CD4-positive, alpha-beta T cell (primary cell): ENCODE measurements at places on chromosomes 4 and X.

GRCh38 chrX:34578237-34578636 is 78.8 kb downstream of the TMEM47 start:
- DNase-seq: no peak

DNA sequence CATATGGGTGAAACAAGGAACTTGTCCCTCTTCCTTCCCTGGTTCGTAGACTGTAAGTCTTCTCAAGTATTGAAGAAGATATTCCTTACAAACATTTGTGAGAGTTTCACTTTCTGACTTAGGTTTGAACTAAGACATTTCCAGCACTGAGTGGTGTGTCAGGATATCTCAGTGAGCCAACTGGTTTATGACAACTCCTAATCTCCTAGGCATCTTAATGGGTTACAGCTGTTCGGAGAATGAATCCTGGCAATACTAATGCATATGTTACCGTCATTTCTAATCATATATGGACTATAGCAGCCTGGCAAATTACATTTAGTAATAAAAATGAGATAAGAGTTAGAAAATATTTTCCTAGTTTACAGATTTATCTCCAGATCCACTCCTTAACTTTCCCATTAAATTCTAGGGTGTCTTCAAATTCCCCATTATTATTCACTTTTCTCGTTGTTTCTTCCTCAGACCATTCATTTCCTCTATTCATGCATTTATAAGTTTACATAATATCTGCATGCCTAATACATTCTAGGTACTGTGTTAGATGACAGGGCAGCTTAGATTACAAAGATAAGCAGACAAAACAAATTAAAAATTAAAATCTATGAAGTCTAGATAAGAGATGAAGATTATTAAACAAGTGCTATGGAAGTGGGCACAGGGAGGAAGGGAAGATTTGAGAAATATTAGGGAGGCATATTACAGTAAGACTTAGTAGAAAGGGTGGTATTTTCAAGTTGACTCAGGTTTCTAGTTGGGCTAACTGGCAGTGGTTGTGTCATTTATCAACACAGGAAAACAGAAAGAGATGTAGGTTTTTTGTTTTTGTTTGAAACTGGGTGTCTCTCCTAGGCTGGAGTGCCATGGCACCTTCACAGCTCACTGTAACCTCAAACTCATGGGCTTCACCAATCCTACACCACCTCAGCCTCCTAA is 173.9 kb downstream of the WDFY3 start:
- no peak for DNase-seq

DNA sequence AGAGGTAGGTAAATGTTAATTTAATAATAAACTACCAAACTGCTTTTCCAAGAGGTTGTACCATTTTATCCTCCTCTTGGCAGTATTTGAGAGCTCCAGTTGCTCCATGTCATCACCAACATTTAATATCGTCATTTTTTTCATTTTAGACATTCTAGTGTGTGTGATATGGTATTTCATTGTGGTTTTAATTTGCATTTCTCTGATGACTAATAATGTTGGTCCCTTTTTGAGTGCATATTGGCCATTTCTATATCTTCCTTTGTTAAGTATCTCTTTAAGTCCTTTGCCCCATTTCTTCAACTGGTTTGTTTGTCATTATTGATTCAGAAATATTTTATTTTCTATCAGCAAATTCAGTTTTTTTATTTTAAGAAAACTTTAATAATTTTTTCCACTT is 88.8 kb downstream of the MAPK10 start:
- DNase-seq: no peak

DNA sequence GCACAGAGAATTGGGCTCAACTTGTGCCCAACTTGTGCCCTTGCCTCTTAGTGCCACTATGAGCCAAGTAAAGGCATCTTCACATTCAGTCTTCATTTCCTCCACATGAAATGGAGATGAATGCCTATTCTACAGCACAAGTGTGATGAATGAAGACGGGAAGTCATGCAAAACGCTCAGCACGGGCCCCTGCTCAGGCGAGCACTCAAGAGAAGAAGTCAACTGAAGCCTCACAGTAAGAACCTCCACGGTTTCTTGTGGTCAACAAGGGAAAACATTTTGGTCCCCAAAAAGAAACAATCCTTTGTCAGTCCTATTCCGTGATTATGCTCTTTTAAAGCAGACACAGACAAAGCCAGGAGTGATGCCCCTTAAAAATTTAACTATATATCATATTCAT is 87.0 kb downstream of the IRF2 start:
- DNase-seq: no peak

DNA sequence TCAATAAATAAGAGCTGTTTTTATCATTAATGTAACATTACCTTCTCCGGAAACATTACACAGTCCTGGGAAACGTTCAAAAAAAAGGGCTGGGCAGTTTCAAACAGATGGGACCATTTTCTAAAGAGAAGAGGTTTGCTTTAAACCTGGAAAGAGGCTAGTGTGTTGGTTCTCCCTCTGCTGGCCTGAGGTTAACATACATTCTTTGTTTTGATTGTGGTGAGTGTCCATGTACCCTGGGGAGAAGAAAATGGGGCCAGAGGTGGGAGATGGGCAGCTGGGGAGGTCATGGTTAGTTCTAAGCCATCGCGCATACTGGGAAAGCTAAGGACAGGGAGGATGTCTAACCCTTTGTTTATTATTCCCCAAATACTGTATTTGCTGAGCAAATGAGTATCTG is 194.7 kb downstream of the CPEB2 start:
- DNase-seq: no peak

DNA sequence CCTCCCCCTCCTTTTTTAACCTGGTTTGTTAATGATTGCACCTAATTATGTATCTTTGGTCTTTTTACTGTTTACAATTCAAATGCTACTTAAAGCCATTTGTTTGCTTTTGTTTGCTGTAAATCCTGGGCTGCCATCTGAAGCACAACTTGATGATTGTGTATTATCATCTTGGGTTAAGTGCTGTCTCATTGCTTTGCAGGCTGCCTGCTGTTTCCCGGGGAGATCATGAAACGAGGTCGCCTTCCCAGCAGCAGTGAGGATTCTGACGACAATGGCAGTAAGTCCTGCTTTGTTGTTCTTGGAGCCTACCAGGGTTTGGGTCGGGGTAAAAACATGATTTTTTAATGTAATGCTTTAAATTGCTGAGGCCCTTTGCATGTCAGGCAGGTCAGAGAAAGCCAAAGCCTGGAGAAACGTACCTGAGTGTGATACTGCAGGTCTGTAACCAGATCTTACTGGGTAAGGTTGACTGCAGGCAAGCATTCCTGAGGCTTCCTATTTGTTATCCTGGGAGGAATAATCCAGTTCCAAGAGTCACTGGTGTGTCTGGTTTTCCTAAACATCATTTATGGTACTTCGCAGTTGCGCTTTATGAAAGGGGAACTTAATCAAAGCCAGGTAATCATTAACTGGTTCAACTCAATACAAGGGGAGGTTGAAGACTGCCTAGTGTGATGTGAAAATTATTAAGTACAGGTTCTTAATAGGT is 22.2 kb downstream of the JADE1 start:
- no peak for DNase-seq

GRCh38 chr4:11842620-11843263 is 414.0 kb upstream of the HS3ST1 start:
- no peak for DNase-seq

- no peak for DNase-seq
Observed at GRCh38 chrX:16319929-16320328, 152.6 kb downstream of the MAGEB17 start.

DNA sequence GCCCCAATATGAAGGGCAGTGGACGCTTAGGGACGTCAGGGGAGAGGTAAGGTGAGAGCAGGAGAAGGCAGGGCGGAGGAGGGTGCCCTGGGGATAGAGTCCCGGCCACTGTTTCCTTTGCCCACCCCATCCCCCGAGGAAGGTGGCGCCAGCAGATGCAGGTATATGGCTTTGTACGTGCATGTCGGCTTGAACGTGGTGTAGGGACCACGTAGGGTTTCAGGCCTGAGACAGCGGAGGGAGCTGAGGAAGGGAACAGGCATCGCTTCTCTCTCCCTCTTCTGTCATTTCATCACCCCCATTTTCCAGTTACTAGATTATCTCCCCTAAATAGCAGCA is 97.9 kb downstream of the PHKA2 start:
- DNase-seq: no peak

GRCh38 chr4:17468619-17469221 is 43.2 kb downstream of the QDPR start:
- DNase-seq: no peak

- DNase-seq: no peak
Observed at GRCh38 chr4:88857588-88857987, 160.0 kb upstream of the NAP1L5 start.

GRCh38 chr4:41299486-41299885 is 42.8 kb downstream of the UCHL1 start:
- no peak for DNase-seq

DNA sequence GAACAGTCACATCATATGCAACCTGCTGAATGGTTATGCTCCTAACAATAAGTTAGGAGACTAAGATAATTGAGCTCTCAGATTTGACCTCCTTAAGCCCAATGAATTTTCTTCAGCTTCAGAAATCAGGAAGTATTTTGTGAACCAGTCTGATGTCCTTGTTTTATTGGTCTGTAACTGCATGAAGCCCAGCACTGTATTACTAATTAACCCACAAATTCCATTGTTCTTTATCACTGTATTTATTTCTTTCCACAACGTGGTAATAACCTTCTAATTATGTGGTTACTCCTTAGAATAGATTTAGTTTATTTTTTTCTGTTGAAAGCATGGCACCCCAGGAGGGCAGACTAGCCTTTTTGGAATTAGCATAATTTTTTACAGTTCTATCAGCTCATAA is 3.9 kb upstream of the MFAP3L start:
- no peak for DNase-seq

DNA sequence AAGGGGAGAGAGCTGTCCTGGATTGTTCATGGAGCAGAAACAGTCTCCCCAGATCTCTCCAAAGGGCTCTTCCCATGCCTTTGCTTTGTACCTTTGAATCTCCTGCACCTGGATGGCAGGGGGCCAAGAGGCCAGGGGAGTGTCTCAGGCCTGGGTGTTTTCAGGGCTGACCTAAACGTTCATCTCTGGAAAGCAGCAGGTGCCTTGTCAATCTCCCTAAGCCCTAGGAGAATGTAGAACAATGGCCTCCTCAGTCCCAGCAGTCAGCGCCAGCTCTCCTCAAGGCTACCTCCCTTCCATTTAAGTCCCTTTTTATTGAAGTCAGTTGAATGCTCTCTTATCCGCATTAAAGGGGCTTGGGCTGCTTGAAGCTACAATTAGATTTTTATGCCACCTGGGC is 31.2 kb upstream of the NSUN7 start:
- DNase-seq: no peak

- no peak for DNase-seq
Observed at GRCh38 chrX:48580662-48581061, 6.4 kb downstream of the RBM3 start.

GRCh38 chr4:124862261-124862660 is 149.7 kb upstream of the ANKRD50 start:
- DNase-seq: no peak

DNA sequence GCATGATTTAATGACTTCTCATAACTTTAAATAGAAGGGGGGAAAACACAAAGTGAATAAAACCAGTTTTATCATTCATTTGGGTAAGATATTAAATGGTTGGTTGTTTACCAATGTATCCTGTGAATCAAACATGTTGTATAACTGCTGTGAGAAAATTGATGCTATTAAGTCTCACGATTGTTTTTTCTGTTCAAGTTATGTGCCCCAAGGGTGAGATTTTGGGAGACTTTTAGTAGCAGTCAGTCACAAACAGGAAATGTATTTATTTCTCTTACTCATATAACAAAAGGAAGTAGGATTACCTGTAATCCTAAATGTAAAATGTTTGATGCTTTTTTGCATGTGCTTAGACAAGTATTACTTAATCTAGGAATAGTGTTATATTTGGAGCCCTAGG is 39.2 kb downstream of the MTHFD2L start:
- DNase-seq: no peak

GRCh38 chrX:42695800-42696358 is 82.1 kb downstream of the PPP1R2C start:
- DNase-seq: no peak

GRCh38 chr4:109588176-109588575 is 28.1 kb downstream of the MCUB start:
- DNase-seq: peak; percentile 20

DNA sequence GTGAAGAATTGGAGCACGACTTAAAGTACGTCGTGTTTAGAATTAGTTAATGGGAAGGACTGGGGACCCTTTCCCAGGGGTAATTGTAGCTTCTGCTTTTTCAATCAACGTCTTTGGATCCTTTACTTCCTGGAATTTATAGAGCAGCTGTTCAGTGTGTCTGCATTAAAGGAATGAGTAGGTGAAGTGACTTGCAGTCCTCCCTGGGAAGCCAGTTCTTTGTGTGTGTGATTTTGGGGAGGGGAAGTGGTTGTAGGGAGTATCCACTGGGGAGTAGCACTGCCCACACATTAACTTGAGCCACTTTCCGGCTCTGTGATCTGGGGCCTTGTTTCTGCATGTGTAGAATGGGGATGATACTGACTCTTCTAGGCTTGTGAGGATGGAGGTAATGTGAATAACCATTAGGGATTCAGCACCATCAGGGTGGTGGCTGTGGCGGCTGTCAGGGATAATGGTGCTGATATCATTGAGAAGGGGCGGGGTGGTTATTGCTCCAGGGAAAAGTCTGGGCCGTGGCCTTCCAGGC is 54.7 kb downstream of the TMEM131L start:
- DNase-seq: no peak

DNA sequence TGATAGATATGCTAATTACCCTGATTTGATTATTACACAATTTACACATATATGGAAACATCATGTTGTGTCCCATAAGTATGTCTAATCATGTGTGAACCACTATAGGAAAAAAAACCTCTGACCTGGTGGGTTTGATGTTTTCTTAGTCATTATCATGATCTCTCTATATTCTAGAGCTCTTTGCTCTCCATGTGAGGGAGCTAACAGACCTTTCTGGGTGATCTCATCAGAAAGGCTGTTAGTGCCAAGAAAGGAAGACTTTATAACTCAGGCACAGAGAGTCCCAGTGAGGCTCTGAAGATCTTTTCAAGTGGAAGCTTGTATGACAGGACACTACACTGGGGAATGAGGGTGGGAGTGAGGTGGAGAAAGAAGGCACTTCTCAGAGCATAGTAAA is 527.7 kb upstream of the MAGEB2 start:
- DNase-seq: no peak

GRCh38 chr4:112296949-112297880 is at the start of gene ALPK1:
Gene ALPK1, plus strand, starts transcription at chr4:112297369.
- no peak for DNase-seq
